ENCODE measurements at places on chromosomes 5 and 9.

GRCh38 chr9:13447843-13448422 is 168.4 kb upstream of the MPDZ start:
- DNase-seq: no peak

- DNase-seq: no peak
These were observed 62.9 kb downstream of the NEURL1B start for GRCh38 chr5:172703952-172704351.

DNA sequence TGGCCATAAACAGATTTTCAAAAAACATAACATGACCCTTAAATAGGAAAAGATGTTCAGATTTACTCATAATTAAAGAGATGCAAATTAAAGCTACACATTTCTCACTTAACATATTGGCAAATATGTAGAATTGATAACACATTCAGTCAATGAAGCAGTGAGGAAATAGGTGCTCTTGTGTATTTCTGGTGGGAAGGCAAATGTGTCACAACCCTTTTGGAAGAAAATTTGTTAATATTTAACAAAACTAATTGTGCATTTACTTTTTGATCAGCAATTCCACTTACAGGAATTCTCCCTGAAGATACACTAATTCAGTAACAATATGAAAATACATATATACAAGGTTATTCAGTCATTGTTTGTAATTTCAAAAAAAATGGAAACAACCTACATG is 68.1 kb downstream of the FBXW11 start:
- DNase-seq: no peak

- DNase-seq: peak; percentile 91
These were observed 597.8 kb upstream of the CLINT1 start for GRCh38 chr5:158456756-158457155.

GRCh38 chr5:82389347-82389746 is 111.2 kb upstream of the RPS23 start:
- DNase-seq: no peak

GRCh38 chr9:117523531-117524153 is 108.8 kb upstream of the ASTN2 start:
- DNase-seq: no peak

- DNase-seq: no peak
These were observed 877 bp upstream of the CAMSAP1 start for GRCh38 chr9:135908093-135908753.

All from fibroblast of skin of right biceps (primary cell).